ENCODE measurements at places on chromosomes 12 and 14.

DNA sequence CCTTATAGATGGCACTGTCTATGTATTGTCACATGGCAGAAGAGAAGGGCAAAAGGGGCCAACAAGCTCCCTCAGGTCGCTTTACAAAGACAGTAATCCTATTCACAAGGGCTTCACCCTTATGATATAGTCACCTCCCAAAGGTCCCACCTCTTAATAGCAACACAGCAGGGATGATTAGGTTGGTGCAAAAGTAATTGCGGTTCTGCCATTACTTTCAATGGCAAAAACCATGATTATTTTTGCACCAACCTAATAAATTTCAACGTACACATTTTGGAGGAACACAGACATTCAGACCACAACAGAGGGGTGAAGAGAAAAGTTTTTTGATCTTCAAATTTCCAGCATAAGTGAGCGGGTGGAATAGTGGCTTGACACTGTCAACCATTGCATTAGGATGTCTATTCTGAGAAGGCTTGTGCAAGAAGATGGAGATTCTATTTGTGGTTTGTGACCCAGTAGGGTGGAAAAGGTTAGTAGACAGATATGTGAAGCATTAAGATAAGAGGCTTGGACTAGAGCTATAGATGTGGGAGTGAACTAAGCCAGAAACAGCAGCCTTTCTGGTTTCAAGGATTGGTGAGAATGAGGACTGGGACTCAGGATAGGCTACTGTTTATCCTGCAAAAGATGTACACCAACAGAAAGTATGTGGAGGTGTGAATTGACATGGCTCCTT, 75.5 kb upstream of the CPSF6 start:
- no peak for DNase-seq

DNA sequence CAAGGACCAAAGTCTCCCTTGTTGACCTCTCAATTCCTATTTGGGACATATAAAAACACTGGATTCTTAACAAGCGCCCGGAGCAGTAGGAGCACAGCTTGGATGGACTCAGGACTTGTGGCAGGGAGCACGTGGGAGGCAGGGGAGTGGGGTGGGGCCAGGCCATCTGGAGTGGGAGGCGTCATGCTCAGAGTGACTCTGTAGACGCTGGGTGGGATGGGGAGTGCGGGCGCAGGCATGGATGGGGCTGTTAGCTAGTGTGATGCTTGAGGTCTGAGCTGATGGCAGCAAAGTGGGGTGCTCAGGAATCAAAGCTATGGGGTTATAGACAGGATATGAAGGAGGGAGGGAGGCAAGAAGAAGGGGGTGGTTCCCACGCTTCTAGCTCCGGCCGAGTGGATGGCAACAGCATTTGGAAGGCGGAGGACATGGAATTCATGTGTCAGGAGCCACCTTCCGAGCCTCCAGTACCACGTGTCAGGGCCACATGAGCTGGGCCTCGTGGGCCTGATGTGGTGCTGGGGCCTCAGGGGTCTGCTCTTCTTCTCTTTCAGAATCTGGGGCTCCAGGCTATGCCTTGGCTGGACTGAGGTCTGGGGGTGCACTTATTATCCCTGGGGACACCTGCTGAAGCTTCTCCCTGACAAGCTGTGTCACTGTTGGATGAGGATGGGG, 26.2 kb downstream of the MEG3 start:
- DNase-seq: no peak

DNA sequence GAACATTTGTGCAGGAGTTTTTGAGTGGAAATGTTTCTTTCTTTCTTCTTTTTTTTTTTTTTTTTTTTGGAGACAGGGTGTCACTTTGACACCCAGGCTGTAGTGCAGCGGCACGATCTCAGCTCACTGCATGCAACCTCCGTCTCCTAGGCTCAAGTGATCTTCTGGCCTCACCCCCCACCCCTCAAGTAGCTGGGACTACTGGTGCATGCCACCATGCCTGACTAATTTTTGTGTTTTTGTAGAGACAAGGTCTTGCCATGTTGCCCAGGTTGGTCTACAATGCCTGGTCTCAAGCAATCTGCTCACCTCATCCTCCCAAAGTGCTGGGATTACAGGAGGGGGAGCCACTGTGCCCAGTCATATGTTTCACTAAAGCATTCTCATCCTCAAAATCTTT, 69.2 kb upstream of the BCAT1 start:
- DNase-seq: no peak

- DNase-seq: no peak
Measured at GRCh38 chr14:103099081-103099732, 4.7 kb downstream of the EXOC3L4 start.

DNA sequence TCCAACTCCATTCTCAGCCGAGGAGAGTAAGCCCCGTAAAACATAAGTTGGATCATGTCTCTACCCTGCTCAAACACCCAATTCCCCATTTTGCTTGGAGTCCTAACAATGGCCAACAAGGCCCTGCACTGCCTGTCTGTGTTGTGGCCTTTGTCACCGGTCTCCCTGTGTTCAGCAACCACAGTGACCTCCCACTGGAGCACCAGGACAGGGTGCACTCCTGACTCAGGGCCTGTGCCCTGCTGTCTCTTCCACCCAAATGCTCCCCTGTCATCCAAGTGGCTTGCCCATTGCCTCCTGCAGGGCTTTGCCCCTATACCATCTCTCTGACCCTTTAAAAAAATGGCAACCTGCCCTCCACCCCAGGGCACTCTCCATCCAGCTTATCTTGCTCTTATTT, 4.4 kb upstream of the KRT85 start:
- no peak for DNase-seq

- DNase-seq: no peak
Measured at GRCh38 chr12:119216084-119216483, 37.4 kb downstream of the HSPB8 start.

DNA sequence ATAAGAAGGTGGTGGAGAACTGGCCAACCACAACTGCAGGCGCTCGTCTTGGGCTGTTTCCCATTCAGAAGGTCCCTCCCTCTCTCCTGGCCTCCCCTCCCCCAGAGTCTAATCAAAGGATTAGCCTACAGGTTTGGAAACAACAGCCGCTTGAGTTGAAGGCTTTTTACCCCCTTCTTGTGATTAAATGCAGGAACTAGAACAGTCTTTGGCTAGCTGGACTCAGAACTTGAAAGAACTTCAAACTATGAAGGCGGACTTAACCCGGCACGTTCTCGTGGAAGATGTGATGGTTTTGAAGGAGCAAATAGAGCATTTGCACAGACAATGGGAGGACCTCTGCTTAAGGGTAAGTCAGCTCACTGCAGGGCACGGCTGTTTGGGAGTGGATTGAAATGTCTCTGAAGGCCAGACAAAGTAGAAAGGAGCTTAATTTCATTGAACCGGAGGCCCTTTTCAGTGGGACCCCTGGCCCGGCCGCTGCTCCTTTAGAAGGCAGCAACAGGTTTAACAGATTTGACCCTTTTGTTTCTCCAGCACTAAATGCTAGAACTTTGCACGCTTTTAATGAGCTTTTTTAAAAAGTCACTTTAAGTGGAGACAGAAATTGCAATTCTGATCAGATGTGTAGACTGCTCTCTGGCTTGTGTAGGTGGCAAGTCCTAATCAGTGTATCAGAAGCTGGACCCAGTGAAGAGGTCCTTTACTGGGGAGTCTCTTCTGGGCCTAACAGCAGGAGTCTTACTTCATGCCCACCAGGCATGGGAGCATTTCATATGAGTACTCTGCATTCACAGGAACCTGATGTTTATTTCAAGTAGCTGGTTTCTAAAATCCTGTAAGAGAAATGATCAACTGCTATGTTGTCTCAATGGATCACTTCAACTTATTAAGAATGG, 107.7 kb downstream of the ESR2 start:
- DNase-seq: no peak

GRCh38 chr14:44412858-44413569, 94.1 kb downstream of the FSCB start:
- no peak for DNase-seq

DNA sequence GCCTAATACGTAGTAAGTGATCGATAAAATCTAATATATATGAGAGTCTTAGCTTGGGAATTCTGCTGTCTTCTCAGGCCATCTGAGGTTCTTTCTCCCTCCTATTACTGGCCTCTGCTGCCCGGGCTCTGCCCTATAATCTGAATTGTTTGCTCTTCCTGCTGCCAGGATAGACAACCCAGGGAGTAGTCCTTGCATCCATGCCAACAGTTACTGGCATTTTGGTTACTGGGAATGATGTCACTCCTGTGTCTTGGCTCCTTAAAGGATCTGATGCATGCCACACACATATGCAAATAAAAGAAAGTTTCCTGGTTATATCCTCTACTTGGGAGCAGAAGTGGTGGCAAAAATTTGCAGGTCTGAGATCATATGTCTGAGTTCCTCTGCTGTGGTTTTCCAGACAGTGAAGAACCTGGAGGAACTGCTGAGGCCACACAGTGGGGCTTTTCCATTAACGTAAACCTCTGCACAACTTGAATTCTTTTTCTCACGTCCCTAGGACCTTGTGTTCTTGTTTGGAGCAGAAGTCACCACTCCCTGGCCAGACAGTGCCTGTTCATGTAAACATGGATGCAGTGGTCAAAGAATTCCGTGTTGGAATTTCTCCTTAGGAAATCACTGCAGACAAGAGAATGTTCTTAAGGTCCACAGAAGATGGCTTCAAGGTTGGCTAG, 320.6 kb upstream of the TBX3 start:
- DNase-seq: no peak

- DNase-seq: no peak
Measured at GRCh38 chr12:131464081-131464480, 246.8 kb upstream of the SFSWAP start.

GRCh38 chr12:100225491-100225890, 24.9 kb downstream of the ACTR6 start:
- no peak for DNase-seq

GRCh38 chr12:6613776-6614512, 6.8 kb upstream of the CHD4 start:
- peak; percentile 97 for DNase-seq

DNA sequence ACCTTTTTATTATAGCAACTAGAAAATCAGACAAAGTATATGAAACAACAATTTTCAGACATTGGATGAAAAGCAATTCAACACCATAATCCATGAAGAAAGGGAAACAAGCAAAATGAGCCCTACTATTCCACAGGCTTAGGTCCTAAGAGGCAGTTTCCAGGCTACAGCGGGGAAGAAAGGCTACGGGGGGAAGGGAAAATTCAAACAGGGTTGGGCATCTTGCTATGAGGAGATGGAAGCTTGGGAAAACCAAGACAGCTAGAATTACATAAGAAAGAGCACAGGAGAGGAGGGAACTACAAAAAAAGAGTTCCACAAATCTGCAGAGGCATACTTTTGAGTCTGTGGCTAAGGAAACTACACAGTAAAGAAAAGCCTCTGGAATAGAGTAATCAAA, 356.0 kb upstream of the CLEC14A start:
- DNase-seq: no peak

DNA sequence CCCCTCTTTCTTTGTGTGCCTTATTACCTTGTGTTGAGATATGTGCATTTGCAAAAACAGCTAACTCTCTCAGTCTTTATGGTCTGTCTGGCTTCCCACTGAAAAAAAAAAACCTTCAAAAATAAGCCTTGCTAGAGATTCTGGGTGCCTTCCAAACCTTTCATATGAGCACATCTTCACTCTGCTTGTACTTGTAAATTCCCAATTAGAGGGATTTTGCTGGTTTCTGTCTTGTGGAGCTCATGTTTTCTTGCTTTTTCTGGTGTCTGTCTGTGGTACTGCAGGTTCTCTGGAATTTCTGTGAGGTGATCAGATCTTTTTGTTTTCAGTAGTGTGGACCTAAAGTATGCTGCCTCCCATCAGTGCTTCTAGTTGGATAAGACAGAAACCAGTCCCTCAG, 100.1 kb downstream of the PIK3C2G start:
- DNase-seq: no peak
